Hair follicular keratinocyte (primary cell): ENCODE measurements at places on chromosomes 1 and 21. TPM values are rescaled to one million over a fixed set of nuclear protein-coding genes. Genes with fewer than 3 reads are reported as not detected.

The SH2D5 gene
- total RNA-seq = 77.1 and 90.8 TPM in 2 replicates

The CDC42BPA gene
- 11.0 and 14.8 TPM in 2 replicates for total RNA-seq

The ATP1A1 gene
- total RNA-seq = 209 and 246 TPM in 2 replicates

The LCE2B gene
- total RNA-seq = not detected in 2 replicates

The GFI1 gene
- 0.08 TPM in 1 of 2 replicates, not detected in the other for total RNA-seq

The TNFRSF18 gene
- not detected in 2 replicates for total RNA-seq

The BLACAT1 gene
- total RNA-seq = 1.8 and 2.4 TPM in 2 replicates

The YARS1 gene
- total RNA-seq = 140 and 159 TPM in 2 replicates

The OPRD1 gene
- total RNA-seq = not detected in 2 replicates

The FTCD gene
- not detected in 2 replicates for total RNA-seq

The TMOD4 gene
- 1.2 TPM in 1 of 2 replicates, not detected in the other for total RNA-seq

The MYOM3 gene
- total RNA-seq = 0.38 and 0.78 TPM in 2 replicates

The LENEP gene
- total RNA-seq = not detected in 2 replicates

The CFHR3 gene
- total RNA-seq = not detected in 2 replicates

The UROD gene
- 107 and 124 TPM in 2 replicates for total RNA-seq

The AXDND1 gene
- total RNA-seq = not detected in 2 replicates

The MASP2 gene
- total RNA-seq = not detected in 2 replicates

The GUCA2B gene
- total RNA-seq = not detected in 2 replicates

The S100A3 gene
- total RNA-seq = 7.7 and 12.7 TPM in 2 replicates

The LGR6 gene
- total RNA-seq = 0.04 and 0.16 TPM in 2 replicates

The CHIT1 gene
- total RNA-seq = not detected in 2 replicates

The PTPN22 gene
- total RNA-seq = 0.23 and 0.39 TPM in 2 replicates

The MCOLN2 gene
- 2.0 and 2.9 TPM in 2 replicates for total RNA-seq

The KCNA10 gene
- total RNA-seq = not detected in 2 replicates

The TEX38 gene
- total RNA-seq = not detected in 2 replicates

The UBL4B gene
- not detected in 2 replicates for total RNA-seq

The C1orf21 gene
- 19.2 and 24.6 TPM in 2 replicates for total RNA-seq
